SJCRH30 (cell line): ENCODE measurements at places on chromosomes 5 and 9. TPM values are rescaled to one million over a fixed set of nuclear protein-coding genes. Genes with fewer than 3 reads are reported as not detected.
A peak's percentile ranks its signal among the peaks of the same experiment; 100 is the strongest.

DNA sequence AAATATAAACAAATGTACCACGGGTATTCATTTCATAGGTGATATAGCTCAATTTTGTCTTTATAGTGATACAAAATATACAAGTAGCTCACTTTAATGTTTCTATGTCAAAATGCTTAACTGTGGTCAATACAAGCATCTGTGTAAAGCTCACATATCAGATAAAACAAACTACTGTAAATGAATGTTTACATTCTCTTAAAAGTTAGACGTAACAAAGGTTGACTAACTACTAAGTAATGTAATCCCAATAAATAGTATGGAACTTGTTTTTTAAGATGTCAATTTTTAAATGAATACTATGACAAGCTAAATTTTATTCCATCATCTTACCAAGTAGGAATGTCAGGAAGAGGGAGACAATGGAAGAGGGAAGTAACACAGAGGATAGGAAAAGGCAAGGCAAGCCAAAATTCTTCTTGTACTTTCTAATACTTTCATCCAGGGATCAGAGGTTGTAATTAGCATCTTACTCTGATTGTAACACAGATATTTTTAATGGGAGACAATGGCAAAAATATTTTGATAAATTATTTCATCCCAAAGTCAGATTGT is 105.5 kb downstream of the STRBP start:
- H3K27me3 ChIP-seq: no peaks in the 10 kb centered on the region
- no peak overlapping the region for H3K27ac ChIP-seq
- H3K4me1 ChIP-seq: no peaks in the 10 kb centered on the region
- no peaks in the 10 kb centered on the region; the same call in 1 of the 2 replicates for H3K36me3 ChIP-seq

GRCh38 chr5:36704131-36704530 is 97.7 kb downstream of the SLC1A3 start:
- H3K27me3 ChIP-seq: no peaks in the 10 kb centered on the region
- H3K4me1 ChIP-seq: no peaks in the 10 kb centered on the region
- no peak overlapping the region for H3K27ac ChIP-seq
- no peak overlapping the region for H3K4me3 ChIP-seq
- no peak for DNase-seq
- no peaks in the 10 kb centered on the region for H3K36me3 ChIP-seq

DNA sequence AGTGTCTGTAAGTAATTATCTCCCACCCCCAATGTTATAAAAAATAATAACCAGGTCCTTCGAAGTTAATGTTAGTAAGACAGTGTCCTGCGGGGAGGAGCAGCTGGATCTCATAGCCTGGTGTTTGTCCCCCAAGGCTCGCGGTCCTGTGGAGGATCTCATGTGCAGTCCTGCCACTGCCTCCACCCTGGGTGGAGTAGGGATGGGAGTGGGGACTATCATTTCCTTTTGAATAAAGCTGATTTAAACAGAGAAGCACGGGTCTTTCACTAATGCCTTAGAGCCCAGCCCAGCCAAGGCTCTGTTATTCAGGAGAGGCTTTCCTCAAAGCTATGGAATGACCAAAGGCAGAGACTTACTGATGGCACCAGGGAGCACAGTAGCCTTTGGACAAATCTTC is 40.2 kb downstream of the SUB1 start:
- H3K27me3 ChIP-seq: no peaks in the 10 kb centered on the region
- H3K4me1 ChIP-seq: no peaks in the 10 kb centered on the region
- no peak overlapping the region for H3K27ac ChIP-seq
- no peak overlapping the region for H3K4me3 ChIP-seq
- H3K36me3 ChIP-seq: no peaks in the 10 kb centered on the region
- DNase-seq: no peak

- no peaks in the 10 kb centered on the region for H3K4me1 ChIP-seq
- no peaks in the 10 kb centered on the region for H3K36me3 ChIP-seq
- H3K27me3 ChIP-seq: no peaks in the 10 kb centered on the region
- H3K4me3 ChIP-seq: no peak overlapping the region
- no peak for DNase-seq
These were observed 29.3 kb downstream of the CATSPER3 start for GRCh38 chr5:134997015-134997414.

The UNC13B gene
- 2.0 and 2.3 TPM in 2 replicates for total RNA-seq

DNA sequence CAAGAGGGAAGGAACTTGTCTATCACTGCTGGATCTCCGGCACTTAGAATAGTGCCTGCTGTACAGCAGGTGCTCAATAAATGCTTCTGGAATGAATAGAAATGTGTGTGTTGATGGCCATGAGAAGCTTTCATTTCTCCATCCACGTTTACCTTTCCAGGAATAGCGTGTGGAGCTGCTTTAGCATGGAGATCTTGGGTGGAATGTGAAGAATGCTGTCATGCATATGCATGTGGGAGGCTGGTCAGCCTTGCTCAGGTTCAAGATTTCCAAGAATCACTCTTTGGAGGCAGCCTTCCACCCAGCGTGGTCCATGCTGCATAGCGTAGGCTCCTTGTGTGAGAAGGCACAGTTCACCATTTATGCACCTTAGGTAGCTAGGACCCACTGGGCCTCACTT is 19.2 kb downstream of the COL15A1 start:
- H3K27ac ChIP-seq: no peak overlapping the region
- peaks cover 36% of the 10 kb centered on the region for H3K4me1 ChIP-seq

The DELE1 gene
- total RNA-seq: 55.0 and 57.3 TPM in 2 replicates

The FSTL4 gene
- total RNA-seq: 7.0 and 7.1 TPM in 2 replicates

DNA sequence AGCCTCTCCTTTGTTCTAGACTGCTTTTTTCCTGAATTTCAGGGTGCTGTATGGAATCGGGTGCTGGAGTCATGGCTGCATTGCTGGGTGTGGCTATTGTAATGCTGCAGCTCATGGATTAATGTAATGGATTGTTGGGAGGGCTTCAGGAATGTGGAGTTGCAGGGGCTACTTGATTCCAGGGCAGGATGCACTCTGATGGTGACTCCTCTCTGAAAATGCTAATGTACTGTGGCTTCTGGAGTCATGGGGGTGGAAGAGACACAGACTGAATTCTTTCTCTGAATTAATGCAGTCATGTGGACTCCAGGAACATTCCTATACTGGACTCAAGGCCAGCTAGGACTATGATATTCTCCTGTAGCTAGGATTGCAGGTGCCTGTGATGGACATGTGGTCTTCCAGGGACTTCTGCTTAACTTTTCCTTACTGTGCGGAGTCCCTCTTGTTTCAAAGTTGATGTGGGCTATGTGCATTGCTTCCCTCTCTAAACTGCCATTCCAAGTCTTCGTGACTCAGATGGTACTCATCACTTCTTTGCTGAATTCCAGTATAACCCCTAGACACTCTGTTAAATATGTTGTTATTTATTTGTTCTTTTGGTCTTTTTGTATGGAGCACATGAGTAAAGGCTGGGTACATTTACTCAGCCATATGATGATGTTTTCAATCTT is 396.2 kb downstream of the KCTD16 start:
- H3K4me3 ChIP-seq: no peak overlapping the region
- H3K4me1 ChIP-seq: no peaks in the 10 kb centered on the region

DNA sequence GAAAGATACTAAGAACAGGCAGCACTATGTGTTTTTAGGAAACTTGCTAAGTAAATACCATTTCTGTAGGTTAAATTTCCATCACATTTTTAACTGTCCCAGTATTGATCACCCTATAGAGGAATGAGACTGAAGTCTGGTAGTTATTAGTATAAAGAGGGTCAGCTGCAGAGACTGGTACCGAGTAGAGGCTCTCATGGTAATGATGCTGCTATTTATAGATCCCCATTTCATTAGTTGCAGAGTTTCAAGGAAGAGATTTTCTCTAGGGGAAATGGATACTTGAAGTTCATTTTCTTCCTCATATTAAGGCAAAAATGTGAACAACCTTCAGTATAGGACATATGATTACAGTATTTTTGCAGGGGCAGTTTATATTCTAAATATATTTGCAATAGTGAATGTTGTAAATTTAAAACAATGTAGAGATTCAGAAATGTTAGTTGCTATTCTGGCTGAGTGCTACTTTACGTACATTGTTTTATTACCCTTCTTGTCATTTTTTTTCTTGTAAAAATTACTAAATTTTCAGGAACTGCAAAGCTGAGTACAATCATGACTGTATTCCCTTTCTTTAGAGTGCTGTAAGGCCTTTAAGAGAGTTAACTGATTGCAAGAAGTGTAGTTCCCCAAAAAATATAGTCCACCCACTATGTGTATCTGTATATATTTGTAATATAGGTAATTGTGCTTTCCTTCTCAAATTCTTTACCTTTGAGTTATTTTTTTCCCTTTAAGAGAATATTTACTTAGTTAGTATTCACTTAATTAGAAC is 14.7 kb downstream of the PBX3 start:
- H3K36me3 ChIP-seq: peaks cover 28% of the 10 kb centered on the region
- DNase-seq: no peak
- no peaks in the 10 kb centered on the region for H3K27me3 ChIP-seq
- no peak overlapping the region for H3K27ac ChIP-seq

The SAXO1 gene
- total RNA-seq: not detected in 2 replicates

DNA sequence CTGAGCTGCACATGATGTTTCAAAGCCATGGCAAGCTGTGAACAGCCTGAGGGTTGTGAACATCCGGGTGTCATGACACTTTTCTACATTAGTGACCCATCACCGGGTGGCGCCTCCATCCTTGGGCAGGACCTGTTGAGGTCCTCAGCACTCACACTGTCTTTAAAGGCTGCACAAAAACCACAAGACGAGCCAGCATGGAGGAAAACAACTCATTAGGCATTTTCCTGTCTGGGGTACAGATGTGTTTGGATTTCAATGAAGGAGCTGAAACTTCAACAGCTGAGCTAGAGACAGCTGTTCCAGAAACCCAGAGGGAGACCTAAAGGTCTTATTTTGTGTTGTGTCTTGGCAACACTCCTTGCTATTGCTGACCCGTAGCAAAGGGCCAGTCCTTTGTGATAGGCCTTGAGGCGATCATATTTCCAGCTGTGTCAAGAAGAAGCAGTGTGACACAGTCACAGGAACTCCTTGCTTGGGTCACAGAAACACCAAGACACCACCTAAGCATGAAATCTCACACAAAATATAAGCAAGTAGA is 151.8 kb upstream of the VLDLR start:
- no peaks in the 10 kb centered on the region for H3K27me3 ChIP-seq
- H3K4me1 ChIP-seq: peaks cover 17% of the 10 kb centered on the region
- H3K4me3 ChIP-seq: 0 out of 2 replicates have a peak overlapping the region, but pooled peaks have one; percentile 6
- peak; percentile 88 for DNase-seq
- H3K36me3 ChIP-seq: no peaks in the 10 kb centered on the region
- H3K27ac ChIP-seq: peak overlapping the region; percentile 43

The PCA3 gene
- total RNA-seq: 0.35 and 0.59 TPM in 2 replicates

DNA sequence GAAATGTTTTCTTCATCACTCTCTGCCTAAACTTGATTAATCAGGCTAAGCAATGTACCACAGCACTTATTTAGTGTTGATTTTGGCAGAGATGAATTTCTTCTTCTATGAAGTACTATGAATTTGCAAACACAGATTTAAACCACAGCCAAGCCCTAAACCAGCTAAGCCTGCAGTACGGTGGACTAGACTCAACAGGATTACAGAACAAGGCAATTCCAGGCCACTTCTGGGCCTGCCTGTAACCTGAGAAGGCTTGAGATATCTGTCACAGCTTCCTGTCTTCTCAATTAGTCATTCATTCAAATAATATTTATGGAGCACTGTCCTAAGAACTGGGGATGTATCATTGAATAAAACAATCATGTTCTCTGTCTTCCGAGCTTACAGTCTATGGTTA is 32.4 kb upstream of the CAST start:
- no peak overlapping the region for H3K4me3 ChIP-seq
- no peak overlapping the region for H3K27ac ChIP-seq
- peaks cover 9% of the 10 kb centered on the region for H3K4me1 ChIP-seq
- DNase-seq: peak; percentile 62
- no peaks in the 10 kb centered on the region for H3K36me3 ChIP-seq
- no peaks in the 10 kb centered on the region for H3K27me3 ChIP-seq

The MAT2B gene
- 40.6 and 42.2 TPM in 2 replicates for total RNA-seq

DNA sequence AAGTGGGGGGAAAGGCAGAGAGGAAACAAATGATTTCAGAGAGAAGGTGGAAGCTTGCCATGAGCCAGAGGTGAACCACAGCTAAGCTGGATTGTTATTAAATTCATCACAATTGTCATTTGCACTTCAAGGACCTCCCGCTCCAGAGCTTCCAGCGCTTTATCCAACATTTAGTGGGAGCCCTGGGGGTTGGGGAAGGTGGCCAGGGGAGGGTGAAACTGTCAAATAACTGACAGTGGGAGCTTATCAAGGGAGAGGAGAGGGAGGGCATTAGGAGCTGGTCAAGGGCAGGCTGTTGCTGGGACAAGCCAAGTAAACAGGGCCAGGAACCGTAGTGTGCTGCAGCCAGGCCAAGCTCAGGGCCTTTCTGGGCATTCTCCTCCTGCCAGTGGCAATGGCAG is 71.5 kb downstream of the SIL1 start:
- no peaks in the 10 kb centered on the region for H3K27me3 ChIP-seq
- H3K4me3 ChIP-seq: no peak overlapping the region
- no peak overlapping the region for H3K27ac ChIP-seq
- H3K36me3 ChIP-seq: no peaks in the 10 kb centered on the region

DNA sequence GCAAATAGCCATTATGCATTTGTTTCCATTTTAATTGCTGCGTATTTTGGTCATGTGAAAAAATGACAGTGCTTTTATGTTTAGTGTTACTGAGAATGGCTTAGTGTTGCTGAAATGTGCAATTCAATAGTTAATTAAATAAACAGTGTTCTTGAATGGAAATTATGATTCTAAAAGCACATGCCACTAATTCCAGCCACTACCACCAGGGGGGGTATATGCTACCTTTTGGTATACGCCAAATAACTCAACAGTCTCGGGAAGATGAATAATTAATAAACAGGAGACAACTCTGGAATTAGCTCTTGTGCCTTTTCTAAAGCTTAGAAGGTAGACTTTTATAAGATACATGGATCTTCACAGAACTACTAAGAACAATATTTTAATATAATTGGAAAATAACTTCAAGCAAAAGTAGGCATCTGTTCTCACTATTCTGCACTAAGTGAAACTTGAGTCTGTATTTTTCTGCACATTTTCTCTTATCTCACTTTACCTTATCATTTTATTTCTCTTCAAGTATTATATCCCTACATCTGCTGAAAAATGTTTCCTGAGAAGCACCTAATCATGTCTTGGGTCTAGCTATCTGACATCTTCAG is 83.5 kb upstream of the MINAR2 start:
- H3K4me1 ChIP-seq: no peaks in the 10 kb centered on the region
- no peak overlapping the region for H3K27ac ChIP-seq
- DNase-seq: peak; percentile 47
- H3K27me3 ChIP-seq: no peaks in the 10 kb centered on the region

The ESM1 gene
- not detected in 2 replicates for total RNA-seq

DNA sequence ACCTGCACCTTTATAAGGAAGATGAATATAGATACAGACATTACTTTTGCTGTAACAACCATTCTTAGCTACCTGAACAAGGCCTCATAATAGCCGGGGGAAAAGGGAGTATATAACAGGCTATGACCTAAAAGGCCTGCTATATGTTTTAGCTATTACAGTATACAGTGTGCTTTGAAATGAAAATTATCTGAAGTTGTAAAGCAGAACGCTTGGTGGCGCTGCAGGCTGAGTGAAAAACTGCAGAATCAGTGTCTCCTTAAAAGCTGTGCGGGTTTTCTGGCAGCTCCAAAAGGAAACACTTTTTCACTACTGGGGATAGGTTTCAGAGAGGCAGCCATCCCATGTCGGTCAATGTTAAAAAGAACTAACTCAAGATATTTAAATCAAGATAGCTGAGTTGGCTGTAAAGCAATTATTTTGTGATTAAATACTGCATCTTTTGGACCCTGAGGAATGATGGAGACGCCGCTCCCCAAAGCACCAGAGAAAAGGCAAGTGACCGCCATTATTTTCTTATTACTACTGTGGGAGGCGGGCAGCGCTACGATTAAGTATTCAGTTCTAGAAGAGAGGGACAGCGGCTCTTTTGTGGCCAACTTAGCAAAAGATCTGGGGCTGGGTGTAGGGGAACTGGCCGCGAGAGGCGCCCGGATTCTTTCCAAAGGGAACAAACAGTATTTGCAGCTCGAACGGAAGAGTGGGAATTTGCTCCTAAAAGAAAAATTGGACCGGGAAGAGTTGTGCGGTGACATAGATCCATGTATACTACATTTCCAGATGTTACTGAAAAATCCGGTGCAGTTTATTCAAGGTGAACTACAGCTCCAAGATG is 5.9 kb downstream of the PCDHB6 start:
- H3K4me3 ChIP-seq: no peak overlapping the region
- no peaks in the 10 kb centered on the region for H3K36me3 ChIP-seq
- H3K27me3 ChIP-seq: 0 out of 2 replicates have a peak, but pooled peaks cover 3% of the 10 kb centered on the region
